Osteoblast (primary cell): ENCODE measurements at places on chromosomes 12 and 14. TPM values are rescaled to one million over a fixed set of nuclear protein-coding genes. Genes with fewer than 3 reads are reported as not detected.

The IL23A gene
- total RNA-seq, result not detected in 2 replicates

The MIP gene
- total RNA-seq, result not detected in 2 replicates

The KLRG1 gene
- total RNA-seq, result under 0.01 and 0.29 TPM in 2 replicates

The IFNG-AS1 gene
- under 0.01 and 0.29 TPM in 2 replicates for total RNA-seq

The JPH4 gene
- total RNA-seq, result not detected in 2 replicates
